ENCODE measurements at places on chromosomes 16 and 17. TPM values are rescaled to one million over a fixed set of nuclear protein-coding genes. Genes with fewer than 3 reads are reported as not detected.

CD300LF gene
- total RNA-seq = not detected

RSL1D1 gene
- 260 TPM for total RNA-seq

MAFG gene
- total RNA-seq = 61.0 TPM

USP43 gene
- total RNA-seq = not detected

MGAT5B gene
- total RNA-seq = 0.11 TPM

MYH11 gene
- total RNA-seq = 0.03 TPM

TPSAB1 gene
- total RNA-seq = not detected

PLD2 gene
- total RNA-seq = 6.7 TPM

PTX4 gene
- total RNA-seq = not detected

NRN1L gene
- 1.9 TPM for total RNA-seq

CD300LB gene
- total RNA-seq = not detected

HIGD1B gene
- not detected for total RNA-seq

RGS11 gene
- total RNA-seq = 4.0 TPM

DNA sequence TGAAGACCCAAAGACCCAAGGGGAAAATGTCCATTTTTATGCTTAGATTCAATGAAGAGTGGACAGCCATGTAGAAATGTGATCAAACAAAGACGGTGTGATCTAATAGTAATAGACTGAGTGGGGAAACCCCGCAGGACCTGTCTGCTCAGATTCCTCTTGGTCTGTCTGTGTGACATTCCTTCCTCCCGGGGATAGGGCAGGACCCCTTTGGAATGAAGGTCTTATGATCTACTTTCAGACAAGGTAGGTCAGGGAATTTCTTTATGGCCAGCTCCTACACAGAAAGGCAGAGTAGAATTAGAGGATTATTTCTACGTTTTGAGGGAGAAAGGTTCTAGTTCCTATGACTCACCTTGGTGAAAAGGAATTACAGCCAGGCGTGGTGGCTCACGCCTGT, 267.6 kb downstream of the STX8 start:
- DNase-seq = no peak

- DNase-seq = no peak
These were observed 22.5 kb downstream of the PRKAR1A start for GRCh38 chr17:68534695-68535088.
